ENCODE measurements at places on chromosomes 12 and 14. TPM values are rescaled to one million over a fixed set of nuclear protein-coding genes. Genes with fewer than 3 reads are reported as not detected.

DNA sequence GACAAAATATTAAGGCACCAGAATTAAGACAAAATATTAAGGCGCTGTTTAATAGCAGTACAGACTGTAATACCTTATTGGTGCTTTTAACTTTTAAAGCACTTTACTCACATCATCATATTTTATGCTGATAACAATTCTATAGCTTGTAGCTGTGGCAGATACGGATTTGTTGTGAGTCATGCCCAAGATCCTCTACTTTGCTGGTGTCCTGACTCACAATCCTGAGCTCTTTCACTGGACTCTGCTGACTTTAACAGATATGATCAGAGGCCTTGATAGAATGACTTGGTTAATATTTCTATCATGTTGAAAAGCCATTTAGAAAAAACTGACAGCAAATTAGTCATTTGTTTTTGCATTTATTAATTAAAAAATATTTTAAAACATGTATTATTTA lies 99.0 kb upstream of the PKP2 start:
- DNase-seq: no peak

- peak; percentile 9 for DNase-seq
Measured at GRCh38 chr14:105884808-105885281, 358.5 kb downstream of the TMEM121 start.

- DNase-seq: no peak
Measured at GRCh38 chr12:67919406-67919805, 69.8 kb upstream of the IFNG-AS1 start.

- peak; percentile 46 for DNase-seq
Measured at GRCh38 chr12:100141998-100142850, 450 bp downstream of the BLTP3B start.

DNA sequence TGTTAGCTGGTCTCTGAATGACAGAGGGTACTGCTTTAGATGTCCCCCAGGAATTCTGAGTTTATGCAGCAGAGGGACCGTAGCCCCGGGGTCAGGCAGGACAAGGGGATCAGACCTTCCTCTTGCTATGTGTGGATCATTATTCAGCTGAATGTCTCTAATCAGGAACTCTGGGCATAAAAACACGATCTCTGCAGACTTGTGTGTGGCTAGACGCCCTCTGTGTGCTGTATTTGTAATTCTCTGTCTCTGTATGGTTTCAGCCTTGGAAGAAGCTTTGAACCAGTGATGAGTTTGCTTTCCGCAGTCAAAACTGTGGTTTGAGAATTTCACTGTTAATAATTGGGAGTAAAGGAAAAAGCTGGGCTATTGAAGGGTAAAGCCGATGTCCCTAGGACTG lies 125.3 kb downstream of the ETV6 start:
- no peak for DNase-seq

DNA sequence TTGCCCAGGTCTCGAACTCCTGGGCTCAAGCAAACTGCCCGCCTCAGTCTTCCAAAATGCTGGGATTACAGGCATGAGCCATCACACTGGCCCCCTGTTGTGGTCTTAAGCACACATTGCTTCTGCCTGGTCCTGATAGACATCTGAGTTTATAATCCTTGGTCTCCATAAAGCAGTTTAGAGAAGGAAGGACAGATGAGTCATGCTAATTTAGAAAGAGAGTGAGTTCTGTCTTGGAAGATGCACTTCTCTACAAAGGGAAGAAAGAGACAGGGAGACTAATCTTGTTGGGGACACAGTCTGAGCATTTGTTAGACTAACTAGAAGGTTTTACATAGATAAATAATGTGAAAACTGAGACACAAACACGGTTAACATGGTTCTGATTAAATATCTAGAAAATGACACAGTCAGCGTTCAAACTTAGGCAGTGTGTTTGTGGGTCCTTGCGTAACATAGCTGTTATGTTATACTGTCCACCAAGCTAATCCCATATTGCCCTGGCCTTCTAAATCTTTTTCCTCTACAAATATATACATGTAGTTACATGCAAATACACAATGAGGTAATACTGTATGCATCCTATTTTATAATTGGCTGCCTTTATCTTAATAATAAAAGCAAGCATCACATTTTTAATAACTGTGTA lies 31.0 kb downstream of the SAMD4A start:
- DNase-seq: no peak

DNA sequence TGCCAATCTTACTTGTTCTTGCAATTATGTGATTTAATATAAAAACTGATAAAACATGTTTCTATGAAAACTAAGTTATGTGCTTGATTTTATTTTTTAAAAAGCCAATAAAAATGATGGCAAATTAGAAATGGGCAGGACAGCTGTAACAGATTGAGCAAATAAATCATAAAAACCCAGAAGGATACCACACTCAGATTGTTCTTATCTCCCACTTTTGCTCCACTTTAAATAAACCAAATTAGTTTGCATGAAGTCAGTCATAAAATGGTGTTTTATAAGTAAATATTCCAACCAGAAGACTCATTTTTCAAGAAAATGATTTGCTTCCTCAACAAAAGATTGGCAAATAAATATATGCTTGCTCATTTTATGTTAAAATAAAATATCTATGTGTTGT lies 307.9 kb upstream of the G2E3 start:
- no peak for DNase-seq

GRCh38 chr12:120130011-120130410 lies 13.5 kb upstream of the RAB35 start:
- no peak for DNase-seq

DNA sequence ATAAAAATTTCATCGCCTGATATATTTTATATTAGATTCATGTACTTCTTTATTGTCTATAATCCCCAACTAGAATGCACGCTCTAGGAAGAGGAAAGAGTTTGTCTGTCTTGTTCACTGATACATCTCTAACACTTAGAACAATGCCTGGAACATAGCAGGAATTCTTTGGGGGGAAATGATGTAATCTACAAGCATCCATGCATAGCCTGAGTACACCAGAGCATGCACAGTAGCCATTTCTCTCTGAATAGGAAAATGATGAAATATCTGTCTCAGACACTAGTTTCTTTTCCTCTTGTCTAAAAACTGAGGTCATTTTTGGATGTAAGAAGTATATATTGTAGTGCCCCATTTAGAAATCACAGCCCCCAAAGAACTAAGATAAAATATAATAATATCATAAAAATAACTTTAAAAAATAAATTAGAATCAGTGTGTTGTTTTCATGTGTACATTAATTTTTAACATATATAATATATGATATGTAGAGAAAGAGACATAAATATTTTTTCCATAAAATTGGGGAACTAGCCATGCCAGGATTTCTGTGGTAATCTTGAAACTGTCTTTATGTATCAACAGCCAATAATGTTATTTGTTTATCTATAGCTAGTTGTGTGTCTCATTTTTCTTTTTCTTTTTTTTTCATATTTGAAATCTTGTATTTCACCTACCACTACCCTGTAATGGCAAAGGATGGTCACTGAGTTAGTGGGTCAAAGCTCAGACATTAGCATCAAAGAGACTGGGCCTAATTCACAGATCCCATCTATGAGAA lies 155.6 kb upstream of the TMCC3 start:
- DNase-seq: no peak

GRCh38 chr12:130830246-130830551 lies 8.9 kb downstream of the STX2 start:
- no peak for DNase-seq

- no peak for DNase-seq
Measured at GRCh38 chr12:11829764-11830194, 180.3 kb downstream of the ETV6 start.

DNA sequence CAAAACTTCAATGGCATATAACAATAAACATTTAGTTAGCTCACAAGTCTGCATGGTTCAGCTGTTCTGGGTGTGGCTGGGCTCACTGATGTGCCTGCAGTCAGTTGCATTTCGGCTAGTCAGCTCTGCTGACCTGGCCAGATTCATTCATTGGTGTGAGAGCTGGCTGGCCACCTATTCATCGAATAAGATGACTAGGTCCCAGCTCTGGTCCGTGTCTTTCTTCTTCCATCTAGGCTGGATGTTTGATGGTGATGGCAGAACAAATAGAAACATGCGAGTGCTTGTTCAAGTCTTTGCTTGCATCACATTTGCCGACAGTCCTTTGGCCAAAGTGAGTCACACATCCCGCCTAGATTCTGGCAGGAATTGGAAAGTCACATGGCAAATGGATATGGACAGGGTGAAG lies 203.3 kb upstream of the CRY1 start:
- no peak for DNase-seq

DNA sequence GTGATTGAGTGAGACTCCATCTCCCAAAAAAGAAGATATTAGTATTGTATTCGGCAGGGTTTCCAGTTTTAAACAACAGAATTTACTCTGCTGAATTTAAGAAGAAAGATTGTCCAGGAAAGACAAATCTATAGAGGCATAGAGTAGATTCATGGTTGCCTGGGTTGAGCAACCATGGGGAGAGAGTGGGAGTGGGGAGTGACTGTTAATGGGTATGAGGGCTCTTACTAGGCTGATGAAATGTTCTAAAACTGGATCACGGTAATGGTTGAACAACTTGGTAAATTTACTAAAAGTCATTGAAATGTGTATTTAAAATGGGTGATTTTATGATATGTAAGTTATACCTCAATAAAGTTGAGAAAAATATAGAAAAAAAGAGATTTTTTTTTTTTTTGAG lies 13.9 kb upstream of the C12orf76 start:
- no peak for DNase-seq

- DNase-seq: no peak
Measured at GRCh38 chr14:94041551-94042346, 15.6 kb downstream of the OTUB2 start.

- no peak for DNase-seq
Measured at GRCh38 chr12:118746176-118746575, 235.2 kb upstream of the SRRM4 start.

GRCh38 chr12:4978737-4979136 lies 64.9 kb upstream of the KCNA5 start:
- no peak for DNase-seq

DNA sequence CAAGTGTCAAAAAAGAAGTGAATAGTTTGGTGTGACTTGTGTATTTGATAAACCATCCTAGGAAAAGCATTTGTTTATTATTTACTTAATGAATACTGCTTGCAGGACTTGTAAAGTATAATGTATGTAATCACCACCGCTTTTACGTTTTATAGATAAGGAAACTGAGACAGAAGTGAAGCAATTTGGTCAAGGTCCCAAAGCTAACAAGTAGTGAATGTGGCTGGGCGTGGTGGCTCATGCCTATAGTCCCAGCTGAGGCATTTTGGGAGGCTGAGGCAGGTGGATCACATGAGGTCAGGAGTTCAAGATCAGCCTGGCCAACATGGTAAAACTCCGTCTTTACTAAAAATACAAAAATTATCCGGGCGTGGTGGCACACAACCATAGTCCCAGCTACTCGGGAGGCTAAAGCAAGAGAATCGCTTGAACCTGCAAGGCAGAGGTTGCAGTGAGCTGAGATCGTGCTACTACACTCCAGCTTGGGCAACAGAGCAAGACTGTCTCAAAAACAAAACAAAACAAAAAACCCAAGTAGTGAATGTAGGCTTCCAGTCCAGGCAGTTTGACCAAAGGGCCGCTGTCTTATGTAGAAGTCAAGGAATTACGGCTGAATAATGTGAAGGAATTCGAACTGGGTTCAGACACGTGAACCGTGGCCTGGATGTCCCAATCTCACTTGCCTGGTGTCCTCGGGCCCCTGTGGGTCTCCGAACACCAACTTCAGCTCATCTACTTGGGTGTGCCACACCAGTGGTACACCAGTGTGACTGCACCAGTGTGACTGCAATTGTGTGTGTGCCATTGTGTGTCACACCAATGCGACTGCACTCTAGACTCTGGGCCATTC lies 88.3 kb upstream of the MED13L start:
- no peak for DNase-seq

DNA sequence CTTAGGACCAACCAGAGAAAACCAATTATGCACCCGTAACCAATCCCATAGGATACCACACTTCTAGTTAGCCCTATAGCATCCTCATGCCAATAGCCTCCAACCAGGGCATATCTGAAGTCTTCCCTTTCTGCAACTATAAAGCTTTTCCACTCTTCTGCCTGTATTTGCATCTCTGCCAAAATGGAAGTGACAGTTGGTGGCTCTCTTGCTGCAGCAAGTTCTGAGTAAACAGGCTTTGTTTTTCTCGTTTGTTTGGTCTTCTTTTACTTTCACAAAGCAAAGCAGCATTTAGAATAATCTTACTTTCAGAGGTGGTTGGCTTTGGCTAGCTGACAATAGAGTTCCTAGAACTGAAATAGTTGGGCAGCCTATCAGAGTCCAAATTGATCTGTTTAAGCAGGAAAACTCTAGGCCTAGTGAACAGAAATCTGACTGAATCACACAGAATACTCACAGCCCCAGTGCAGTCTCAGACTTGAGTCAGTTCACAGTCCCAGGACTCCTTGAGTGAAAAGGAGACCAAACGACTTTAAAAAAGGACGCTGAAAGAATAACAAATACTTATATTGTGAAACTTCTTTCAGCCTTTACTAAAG lies 1029.7 kb upstream of the LRFN5 start:
- DNase-seq: no peak

DNA sequence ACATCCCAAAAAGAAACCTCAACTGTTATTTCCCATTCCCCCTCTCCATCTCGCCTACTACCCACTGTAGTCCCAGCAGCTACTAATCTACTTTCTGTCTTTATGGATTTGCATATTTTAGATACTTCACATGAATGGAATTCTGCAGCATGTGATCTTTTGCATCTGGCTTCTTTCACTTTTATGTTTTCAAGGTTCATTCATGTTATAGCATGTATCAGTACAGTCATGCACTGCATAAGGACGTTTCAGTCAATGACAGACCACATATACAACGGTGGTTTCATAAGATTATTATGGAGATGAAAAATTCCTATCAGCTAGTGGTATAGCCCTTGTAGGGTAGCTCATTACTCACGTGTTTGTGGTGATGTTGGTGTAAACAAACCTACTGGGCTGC lies 24.5 kb downstream of the PCNX4 start:
- DNase-seq: no peak

DNA sequence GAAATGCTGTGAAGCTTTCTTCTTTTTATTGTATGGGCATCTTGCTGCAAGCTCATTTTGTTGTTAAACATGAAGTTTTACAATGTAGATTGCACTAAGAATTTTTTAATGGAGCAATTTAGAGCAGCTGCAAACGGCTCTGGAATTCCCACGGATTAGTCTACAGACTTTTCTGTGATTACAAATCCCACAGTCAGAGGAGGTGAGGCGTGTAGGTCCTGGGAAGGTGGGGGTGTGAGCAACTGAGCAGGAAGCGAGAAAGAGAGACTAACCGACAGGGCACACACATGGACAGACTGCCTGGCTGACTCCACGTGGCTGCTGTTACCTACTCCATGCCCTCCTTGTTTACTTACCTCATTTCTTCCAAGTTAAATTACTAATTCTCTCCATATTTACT lies 348.5 kb downstream of the NPAS3 start:
- DNase-seq: no peak

- DNase-seq: no peak
Measured at GRCh38 chr12:41274643-41275042, 86.5 kb downstream of the PDZRN4 start.

- DNase-seq: no peak
Measured at GRCh38 chr14:75371297-75371696, 56.5 kb upstream of the JDP2 start.

NOC4L gene
- total RNA-seq: 15.4 TPM

CISTR gene
- total RNA-seq: not detected

RAD9B gene
- total RNA-seq: not detected

GLT1D1 gene
- not detected for total RNA-seq

PRR4 gene
- 7.9 TPM for total RNA-seq

SLC2A13 gene
- total RNA-seq: 17.4 TPM

AVPR1A gene
- total RNA-seq: 8.7 TPM

FSCB gene
- 0.14 TPM for total RNA-seq

RERGL gene
- total RNA-seq: 4.4 TPM

C12orf54 gene
- not detected for total RNA-seq

NTF3 gene
- not detected for total RNA-seq
